Heart right ventricle (tissue), 16 donors: ENCODE measurements at places on chromosomes 11 and 22. TPM values are rescaled to one million over a fixed set of nuclear protein-coding genes. Genes with fewer than 3 reads are reported as not detected.

DNA sequence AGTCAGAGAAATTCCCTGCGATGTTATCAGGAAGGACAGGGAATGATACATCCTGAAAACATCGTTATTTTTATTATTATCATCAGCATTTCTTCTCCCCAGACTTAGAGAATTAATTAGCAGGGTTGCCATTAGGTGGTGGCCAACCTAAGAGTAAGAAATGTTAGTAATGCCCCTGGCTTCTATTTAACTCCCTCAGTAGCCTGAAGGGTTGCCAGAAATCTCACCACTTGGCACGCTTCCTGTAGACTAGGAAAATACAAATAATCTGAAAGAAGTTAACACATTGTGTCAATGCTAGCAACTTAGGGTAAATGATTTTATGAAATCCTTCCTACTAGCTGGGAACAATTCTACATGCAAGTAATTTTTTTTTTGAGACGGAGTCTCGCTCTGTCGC lies 45.5 kb downstream of the ENDOD1 start:
- no peak for DNase-seq

DNA sequence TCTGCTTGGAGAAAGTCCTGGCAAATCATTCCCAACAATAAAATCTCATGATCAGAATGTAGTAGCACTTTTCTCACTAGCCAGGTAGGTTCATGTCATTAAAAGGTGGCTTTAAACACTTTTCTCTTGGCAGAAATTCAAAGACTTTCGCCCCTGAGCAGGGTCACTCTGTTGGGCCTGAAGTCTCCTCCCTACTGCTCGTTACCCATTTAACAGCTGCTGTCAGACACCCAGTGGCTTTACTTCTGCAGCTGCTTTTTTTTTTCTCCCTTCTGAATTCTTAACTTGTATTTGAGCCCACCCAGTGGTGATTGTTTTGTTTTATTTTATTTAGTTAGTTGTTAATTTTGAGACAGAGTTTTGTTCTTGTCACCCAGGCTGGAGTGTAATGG lies 25.0 kb downstream of the ARHGAP8 start:
- no peak for DNase-seq

GRCh38 chr11:120255519-120255866 lies 15.6 kb downstream of the POU2F3 start:
- no peak for DNase-seq

- no peak for DNase-seq
Measured at GRCh38 chr22:32605576-32605975, 131.0 kb downstream of the FBXO7 start.

Gene CXCR5
- not detected for total RNA-seq

Gene C11orf86
- total RNA-seq: not detected

Gene APOC3
- not detected for total RNA-seq

- DNase-seq: no peak
Measured at GRCh38 chr11:20021771-20022362, 138.4 kb downstream of the DBX1 start.

Gene B4GAT1
- 49.5 TPM for total RNA-seq
